Pons (tissue), 1 donor: ENCODE measurements at places on chromosomes 1 and 21.

- DNase-seq = peak; percentile 17
Observed at GRCh38 chr1:14138687-14139086, 438.7 kb downstream of the PRDM2 start.

GRCh38 chr1:179856296-179856695, 21.3 kb downstream of the TOR1AIP2 start:
- DNase-seq = no peak

DNA sequence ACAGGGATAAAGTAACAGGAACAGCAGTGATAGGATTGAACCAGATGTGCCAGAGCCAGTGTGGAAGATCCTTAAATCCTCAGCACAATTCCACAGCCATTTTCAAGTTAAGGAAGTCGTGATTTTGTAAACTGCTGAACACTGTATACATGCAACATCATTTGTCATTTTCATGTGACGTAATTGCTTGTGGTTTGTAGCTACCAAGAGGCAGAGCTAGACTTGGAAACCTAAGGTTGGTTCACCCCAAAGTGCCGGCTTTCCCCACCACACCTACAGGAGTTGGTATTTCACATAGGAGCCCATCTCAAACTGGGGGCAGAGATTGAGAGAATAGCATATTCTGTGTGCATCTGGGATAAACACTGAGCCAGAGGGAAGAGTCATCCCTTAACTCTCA, 113.9 kb downstream of the CAPN8 start:
- DNase-seq = no peak

DNA sequence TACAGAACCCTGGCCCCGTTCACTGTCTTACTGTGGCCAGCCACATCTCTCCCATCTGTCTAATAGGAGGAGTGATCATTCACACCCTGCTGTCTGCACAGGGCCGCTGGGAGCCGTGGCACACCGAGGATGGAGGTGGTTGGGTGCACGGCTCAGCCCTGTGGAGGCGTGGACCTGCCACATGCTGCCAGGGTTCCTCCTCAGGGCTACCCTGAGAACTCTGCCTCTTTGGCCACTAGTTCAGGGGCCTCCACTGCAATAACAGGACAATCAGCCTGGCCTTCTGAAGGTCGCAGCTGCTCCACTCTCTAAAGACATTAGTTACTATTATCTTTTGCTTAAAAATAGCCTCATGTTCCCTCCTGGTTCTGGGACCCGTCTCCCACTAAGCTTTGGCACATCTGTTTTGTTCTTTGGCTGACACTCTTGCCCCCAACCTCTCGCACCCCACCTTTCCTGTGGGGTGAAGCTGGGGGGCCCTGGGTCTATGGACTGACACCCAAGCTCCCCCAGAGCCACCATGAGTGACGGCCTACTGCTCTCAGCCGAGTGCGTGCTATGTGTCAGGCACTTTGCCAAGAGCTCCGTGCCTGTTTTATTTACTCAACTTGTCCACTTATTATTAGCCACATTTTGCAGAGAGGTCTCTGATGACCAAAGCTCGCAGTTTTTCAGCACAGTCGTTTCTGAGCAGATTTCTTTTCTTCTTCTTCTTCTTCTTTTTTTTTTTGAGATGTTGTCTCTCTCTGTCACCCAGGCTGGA, 66.3 kb downstream of the ARHGEF10L start:
- no peak for DNase-seq

- DNase-seq = no peak
Observed at GRCh38 chr21:39685991-39686390, 59.0 kb upstream of the IGSF5 start.

DNA sequence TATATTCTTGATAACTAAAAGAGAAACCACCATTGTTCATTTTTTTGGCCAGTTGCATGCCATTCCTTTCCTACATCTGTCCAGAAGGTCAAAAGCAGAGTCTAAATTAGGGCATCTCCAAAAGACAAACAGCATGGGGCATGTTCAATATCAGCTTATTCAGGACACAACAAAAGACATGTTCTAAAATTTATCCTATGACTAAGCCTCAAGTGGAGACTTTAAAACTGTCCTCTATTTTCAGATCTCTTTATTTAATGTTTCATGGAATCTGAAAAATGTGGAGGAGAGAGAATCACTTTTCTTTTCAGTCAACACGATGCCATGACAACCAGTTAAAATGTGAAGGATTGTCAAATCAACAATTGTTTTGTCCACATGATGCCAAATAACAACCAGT, 303.4 kb upstream of the PRMT6 start:
- DNase-seq = no peak
